Stimulated activated CD4-positive, alpha-beta T cell treated with anti-CD3 and anti-CD28 coated beads, TNF-alpha, amount 100 ng/mL, for 24 hours (primary cell): ENCODE measurements at places on chromosomes 7 and 10.

- DNase-seq = no peak
These were observed 29.4 kb downstream of the CDK14 start for GRCh38 chr7:90625562-90625961.

DNA sequence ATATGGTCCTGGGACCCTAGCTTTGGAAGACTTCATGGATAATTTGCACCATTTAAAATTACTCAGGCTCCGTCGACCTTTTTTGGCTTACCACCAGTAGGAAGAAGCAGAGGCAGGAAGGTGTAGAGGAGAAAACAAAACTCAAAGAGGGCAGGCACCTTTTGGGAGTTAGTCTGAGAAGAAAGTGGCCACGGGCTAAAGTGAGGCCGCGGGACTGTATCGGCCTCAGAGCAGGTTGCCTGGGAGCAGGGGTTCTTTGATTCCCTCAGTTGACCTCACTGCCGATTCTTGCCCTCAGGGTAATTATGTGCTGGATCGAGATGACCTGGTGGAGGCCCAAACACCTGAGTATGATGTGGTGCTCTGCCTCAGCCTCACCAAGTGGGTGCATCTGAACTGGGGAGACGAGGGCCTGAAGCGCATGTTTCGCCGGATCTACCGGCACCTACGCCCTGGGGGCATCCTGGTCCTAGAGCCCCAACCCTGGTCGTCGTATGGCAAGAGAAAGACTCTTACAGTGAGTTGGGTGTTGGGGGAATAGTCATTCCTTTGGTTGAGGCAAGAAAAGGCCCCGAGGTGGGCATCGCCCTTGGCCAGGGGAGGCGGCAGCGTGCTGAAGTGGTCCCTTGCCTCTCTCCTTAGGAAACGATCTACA is 3.1 kb downstream of the MEPCE start:
- no peak for DNase-seq

DNA sequence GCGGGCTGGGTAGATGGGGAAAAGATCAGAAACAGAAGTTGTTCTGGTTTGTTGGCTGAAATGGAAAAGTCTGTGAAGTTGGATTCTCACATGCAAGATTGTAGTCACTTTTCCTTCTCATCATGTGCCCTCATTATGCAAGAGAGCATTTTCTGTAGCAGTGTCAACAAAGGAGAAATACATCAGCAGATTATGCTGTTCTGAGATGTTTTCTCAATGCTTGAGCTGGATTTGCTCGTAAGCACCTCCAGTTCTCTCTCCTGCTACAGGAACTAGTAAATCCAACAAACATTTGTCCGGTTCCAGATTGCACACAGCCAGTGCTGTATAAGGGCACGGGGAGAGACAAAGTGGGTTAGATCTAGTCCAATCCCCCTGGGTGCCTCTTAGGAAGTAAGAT is 90.0 kb downstream of the GATA3 start:
- no peak for DNase-seq

DNA sequence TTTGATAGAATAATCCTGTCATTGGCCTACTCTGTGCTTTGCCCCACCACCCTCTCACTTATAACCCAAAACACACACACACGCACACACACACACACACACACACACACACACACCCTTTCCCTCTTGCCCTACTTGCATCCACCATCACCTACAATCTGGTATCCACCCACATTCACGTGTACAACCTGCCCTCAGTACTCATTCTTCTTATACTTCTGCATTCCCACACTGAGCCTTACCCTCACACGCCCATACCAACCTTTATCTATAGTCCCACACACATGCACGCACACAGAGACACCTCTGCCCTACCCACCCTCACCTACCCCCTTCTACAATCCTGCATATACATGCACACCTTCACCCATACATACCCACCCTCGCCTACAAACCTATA is 10.8 kb upstream of the SRI start:
- DNase-seq = no peak

- no peak for DNase-seq
These were observed 151.8 kb upstream of the RHEB start for GRCh38 chr7:151671514-151671913.

- no peak for DNase-seq
These were observed 47.9 kb downstream of the FHIP2A start for GRCh38 chr10:114869520-114869892.

- DNase-seq = no peak
These were observed 223.7 kb downstream of the LHFPL3 start for GRCh38 chr7:104552102-104552501.

GRCh38 chr7:47580811-47581331 is 1.0 kb downstream of the TNS3 start:
- no peak for DNase-seq

DNA sequence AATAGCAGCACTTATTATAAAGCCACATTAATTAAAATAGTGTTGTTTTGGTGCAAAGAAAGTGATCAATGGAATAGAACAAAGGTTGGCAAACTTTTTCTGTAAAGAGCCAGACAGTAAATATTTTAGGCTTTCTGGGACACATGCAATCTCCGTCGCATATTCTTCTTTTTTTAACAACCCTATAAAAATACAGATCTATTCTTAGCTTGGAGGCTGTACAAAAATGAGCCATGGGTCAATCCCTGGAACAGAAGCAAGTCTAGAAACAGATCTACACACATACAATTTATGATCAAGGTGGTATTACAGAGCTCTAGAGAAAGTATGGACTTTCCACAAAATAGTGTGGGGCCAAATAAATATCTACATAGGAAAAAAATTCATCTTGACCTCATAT is 71.8 kb downstream of the ARHGAP21 start:
- DNase-seq = no peak

GRCh38 chr10:5297466-5297865 is 67.3 kb upstream of the UCN3 start:
- no peak for DNase-seq

GRCh38 chr7:70645279-70645678 is 486.7 kb upstream of the GALNT17 start:
- DNase-seq = no peak

DNA sequence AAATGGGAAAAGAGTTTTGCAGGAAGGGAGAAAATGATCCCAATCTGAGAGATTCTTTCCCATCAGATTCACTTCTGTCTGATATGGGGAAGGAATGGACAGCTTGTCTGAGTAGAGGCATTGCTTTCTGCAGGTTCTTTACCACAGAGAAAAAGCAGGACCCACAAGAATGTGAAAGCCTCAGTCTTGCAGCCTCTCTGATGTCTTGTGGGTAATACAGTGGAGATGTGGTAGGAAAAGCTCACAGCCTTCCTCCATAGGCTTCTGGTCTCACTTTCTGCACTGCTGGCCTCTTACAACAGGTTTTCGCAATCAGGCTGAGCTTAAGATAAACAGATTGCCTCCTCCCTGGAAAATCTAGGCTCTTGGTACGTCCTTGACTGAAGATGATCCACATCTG is 551 bp downstream of the IFIT1 start:
- no peak for DNase-seq

DNA sequence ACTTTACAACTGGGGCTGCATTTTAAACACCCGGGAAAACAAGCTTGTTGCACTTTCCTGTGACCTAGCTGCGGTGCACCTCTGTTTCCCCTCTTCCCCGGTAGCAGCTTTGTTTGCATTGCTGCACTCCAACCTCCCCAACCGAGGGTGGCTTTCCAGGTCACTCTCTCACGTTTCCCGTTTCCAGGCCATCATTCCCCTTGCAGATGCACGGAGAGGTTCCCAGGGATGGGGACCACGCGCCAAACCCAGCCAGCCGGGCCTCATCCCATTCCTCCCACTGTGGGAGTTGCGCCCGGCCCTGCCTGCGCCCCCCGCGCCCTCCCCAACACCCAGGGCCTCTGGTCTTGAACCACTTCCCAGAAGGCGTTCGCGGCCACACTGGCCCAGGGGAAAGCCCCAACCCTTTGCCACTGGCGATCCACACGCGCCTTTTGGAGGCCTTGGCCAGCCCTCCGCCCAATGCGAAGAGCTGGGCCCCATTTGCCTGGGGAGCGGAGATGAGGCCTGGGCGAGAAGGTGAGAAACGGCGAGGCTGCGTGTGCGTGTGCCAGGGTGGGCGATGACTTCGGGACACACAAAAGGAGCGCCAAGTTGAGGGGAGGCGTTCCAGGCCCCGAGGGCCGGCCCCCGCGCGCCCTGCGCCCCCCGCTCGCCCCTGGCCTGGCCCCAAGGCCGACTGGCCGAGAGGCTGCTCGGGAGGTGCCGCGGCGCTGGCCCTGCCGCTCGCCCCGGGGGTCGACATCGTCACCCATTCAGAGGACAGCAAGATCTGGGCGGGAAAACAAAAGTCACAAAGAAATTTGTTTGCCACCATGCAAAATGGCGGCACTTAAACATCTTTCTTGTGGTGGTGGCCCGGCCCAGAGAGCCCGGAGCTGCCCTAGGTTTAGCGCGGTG is 15.9 kb downstream of the SKIDA1 start:
- no peak for DNase-seq

GRCh38 chr7:41277561-41277960 is 425.3 kb downstream of the INHBA start:
- DNase-seq = no peak

GRCh38 chr10:102815790-102816549 is 21.2 kb downstream of the CYP17A1 start:
- DNase-seq = no peak

GRCh38 chr7:84058311-84059076 is 136.1 kb downstream of the SEMA3A start:
- no peak for DNase-seq

GRCh38 chr10:95756041-95756761 is at the start of gene ENTPD1:
TSS of gene ENTPD1 (plus strand) at chr10:95756163. CDS start at chr10:95756240, 77 bp downstream.
- no peak for DNase-seq

- DNase-seq = peak; percentile 70
These were observed 40.5 kb upstream of the SLF2 start for GRCh38 chr10:100872034-100872791.

GRCh38 chr7:144148224-144148827 is 25.4 kb downstream of the OR2A14 start:
- no peak for DNase-seq

- DNase-seq = no peak
These were observed 53.3 kb upstream of the LOXL4 start for GRCh38 chr10:98321186-98321780.

- DNase-seq = no peak
These were observed 94.9 kb downstream of the PTPRE start for GRCh38 chr10:128001849-128002248.

DNA sequence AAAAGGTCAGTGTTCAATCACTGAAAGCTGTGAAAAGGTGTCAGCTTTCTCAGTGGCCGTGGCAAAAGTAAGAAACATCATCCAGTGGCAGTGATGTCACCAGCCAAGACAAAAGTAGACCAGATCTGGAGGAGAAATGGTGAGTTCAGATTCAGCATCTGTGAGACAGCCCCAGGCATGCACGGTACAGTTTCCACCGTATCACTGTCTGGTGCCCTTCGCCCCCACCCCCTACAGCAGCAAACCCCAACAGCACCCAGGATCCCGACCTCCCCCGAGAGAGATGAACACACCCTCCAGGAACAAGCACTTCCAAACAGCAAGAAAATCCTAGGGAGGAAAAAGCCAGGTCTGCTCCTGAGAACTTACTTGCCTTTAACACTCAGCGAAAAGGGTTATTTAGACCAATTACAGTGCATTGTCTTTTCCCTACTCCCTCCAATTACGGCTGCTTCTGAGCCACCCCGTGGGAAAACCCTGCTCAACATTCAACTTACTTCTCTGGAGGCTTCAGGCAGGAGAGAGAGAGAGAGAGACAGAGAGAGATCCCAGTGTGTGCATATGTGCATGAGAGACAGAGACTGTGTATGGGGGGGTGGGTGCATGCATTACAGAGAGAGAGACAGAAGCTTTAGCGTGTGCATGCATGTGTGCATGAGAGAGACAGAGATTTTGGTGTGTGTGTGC is 189.6 kb downstream of the GRID1 start:
- no peak for DNase-seq

DNA sequence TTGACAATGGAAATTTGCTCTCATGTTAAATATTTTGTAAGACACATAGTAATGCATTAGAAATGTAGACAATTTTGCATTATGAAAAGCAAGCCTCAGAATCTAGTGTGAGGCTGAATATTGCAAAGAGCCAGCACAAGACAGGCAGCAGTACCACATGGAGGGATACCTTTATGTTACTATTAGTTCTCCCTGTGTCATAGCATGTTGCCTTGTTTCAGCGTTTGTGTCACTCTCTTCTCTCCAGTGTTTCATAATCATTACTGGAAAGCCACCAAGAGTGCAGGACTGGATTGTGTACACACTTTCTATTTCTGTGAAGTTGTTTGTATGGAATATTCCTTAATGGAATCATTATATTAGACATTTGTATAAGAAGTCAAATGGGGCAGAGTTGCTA is 8.5 kb downstream of the AHR start:
- no peak for DNase-seq

DNA sequence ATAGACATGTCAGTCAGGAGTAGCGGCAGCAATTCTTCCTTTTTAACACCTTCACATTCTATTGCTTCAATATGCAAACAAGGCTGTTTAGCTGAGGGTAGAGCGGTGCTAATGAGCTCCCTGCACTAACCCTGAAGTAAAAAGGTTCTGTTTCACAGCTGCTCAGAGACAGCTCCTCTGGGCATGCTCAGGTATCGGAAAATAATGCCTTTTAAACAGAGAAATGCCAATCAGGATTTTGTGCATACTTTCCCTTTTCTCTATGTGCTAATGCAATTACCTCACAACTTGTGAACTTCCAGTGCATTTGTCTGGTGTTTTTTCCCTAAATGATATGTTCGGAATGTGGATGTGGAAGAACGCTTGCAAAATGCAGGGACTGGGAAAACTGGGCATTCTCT is 307.7 kb upstream of the FZD8 start:
- DNase-seq = no peak

DNA sequence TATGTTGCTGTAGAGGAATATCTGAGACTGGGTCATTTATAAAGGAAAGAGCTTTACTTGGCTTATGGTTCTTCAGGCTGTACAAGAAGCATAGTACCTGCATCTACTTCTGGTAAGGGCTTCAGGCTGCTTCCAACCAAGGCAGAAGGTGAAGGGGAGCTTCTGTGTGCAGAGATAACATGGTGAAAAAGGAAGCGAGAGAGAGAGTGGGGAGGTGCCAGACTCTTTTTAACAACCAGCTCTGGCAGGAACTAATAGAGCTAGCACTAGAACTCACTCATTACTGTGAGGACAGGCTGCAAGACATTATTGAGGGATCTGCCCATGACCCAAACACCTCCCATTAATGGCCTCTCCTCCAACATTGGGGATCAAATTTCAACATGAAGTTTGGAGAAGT is 94.5 kb downstream of the KIF20B start:
- DNase-seq = no peak

- DNase-seq = no peak
These were observed 336.4 kb upstream of the HGF start for GRCh38 chr7:82106201-82106600.

GRCh38 chr7:132654150-132654549 is 77.9 kb upstream of the PLXNA4 start:
- DNase-seq = no peak

GRCh38 chr10:20853276-20853675 is 43.8 kb downstream of the NEBL start:
- no peak for DNase-seq

- DNase-seq = no peak
These were observed 133.1 kb downstream of the CUBN start for GRCh38 chr10:16996530-16996964.

DNA sequence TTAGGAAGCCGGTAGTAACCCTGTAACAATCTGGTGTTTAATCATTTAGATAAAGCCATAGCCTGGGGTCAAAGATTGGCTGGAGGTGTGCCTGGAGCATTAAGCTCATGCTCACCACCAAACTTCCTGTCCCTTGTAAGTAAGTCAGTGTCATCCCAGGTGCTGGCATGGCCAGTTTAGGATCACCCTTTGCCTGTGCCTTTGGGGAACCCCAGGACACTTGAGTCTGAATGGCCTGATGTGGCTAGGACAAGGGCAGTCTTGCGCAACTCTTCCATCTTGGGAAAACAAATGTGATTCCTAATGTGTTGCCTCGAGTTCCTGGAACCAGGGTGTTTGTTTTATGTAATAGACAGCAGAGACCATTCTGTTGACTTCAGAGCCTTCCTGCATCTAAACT is 154.8 kb downstream of the GRK5 start:
- DNase-seq = no peak
